NCI-H1105 treated with DMSO at 0.1 percent for 48 hours (cell line): ENCODE measurements at places on chromosomes 4 and X.

GRCh38 chrX:82816001-82816400, 692.1 kb upstream of the POU3F4 start:
- DNase-seq, result no peak

DNA sequence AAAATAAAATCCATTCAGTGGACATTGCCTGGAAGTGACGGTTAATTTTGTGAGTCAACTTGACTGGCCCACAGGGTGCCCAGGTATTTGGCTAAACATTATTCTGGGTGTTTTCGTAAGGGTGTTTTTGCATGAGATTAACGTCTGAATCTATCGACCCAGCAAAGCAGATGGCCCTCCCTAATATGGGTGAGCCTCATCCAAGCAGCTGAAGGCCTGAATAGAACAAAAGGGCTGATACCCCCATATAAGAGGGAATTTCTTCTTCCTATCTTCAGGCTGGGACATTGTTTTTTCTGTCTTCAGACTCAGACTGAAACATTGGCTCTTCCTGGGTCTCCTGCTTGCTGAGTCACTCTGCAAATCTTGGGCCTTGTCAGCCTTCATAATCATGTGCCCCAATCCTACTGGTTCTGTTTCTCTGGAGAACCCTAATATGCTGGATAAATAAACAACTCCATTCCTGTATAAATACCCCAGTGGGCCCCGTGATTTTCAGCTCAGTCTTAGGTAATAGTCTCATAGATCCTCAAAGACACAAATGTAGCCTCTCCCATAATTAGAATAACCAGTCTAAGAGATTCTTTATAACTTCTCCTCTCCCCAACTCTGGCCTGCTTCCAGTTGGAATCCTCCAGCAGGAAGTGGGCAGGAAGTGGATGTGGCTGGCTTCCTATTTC, 33.1 kb upstream of the DDX3X start:
- DNase-seq, result no peak

- DNase-seq, result no peak
Observed at GRCh38 chr4:20625426-20625825, 74.8 kb upstream of the PACRGL start.

- no peak for DNase-seq
Observed at GRCh38 chrX:130728208-130728607, 174.8 kb downstream of the ENOX2 start.

DNA sequence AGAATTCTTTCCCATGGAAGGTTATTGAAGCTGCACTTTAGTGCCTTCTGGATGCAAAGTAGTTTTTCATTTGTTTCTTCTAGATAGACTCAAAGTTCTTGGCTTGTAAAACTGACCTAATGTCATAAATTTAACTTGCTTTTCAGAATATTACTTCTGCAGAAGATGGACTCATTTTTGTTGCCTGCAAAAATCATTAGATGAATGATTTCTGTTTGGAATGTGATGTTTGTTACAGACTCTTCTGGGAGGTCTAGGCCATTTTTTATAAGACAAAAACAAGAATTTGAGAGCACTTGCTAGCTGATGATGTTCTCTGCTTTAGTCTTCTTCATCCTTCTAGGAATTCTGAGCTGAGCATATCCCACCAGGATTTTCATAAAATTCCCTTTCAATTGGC, 308.6 kb upstream of the GIMD1 start:
- no peak for DNase-seq

DNA sequence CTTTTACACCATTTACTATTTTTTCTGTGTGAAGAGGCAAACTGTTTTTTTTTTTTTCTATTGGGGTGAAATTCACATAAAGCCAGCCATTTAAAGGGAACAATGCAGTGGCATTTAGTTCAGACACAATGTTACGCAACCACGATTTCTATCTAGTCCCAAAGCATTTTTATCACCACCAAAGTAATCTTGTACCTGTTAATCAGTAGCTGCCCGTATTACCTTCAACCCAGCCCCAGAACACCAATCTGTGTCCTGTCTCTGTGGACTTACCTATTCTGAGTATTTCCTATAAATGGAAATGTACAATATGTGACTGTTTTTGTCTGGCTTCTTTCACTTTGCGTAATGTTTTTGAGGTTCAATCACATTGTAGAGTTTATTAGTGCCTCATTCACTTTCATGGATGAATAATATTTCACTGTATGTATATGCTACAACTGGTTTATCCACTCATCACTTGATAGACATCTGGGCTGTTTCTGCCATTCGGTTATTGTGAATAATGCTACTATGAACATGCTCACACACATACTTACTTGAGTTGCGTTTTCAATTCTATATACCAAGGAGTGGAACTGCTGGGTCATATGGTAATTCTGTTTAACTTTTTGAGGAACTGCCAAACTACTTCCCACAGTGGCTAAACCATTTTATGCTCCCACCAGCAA, 116.2 kb downstream of the CDS1 start:
- DNase-seq, result no peak

- DNase-seq, result peak; percentile 47
Observed at GRCh38 chr4:146661367-146661766, 22.7 kb downstream of the POU4F2 start.

GRCh38 chr4:153729895-153730294, 29.9 kb downstream of the RNF175 start:
- DNase-seq, result no peak

DNA sequence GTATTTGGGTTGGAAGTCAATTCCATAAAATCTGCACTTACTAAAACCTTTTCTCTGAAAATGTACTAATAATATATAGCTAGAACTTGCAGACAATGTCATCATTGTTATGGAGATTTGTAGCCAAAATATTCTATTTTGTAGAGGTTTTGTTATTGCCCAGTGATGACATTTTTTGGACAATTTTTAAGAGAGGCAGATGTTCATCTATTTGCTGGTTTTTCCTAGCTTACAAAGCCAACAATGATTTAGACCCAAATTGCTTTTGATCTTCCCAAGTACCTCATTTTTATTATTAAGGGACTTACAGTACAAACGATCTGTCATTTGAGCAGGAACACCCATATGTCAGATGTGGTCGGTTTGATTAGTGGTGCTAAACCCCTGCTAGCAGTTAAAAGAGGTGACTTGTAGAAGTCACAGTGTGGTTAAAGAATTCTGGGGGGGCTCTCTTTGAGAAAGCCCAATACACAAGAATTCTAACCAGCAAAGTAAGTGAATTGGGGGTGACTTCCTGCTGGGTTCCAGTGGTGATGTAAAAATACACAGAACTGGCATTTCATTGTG, 136.2 kb downstream of the KIT start:
- no peak for DNase-seq

DNA sequence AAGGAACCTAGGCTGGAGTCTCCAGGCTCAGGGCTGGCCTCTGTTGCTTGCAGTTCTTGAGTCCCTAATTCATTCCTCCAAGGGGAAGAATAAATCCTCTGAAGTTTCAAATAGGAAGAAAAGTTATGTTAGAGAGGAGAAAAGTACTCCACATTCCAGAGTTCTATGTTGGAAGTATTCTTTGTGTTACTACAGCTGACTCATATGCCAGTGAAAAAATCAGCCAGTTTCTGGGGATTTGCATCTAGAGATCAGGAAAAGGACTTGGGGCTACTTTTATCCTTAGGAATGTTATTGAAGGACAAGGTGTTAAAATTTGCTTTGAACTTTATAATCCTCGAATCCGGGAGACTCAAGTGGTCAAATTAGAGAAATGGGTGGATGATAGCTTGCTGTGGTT, 11.7 kb upstream of the NUDT9 start:
- DNase-seq, result no peak

DNA sequence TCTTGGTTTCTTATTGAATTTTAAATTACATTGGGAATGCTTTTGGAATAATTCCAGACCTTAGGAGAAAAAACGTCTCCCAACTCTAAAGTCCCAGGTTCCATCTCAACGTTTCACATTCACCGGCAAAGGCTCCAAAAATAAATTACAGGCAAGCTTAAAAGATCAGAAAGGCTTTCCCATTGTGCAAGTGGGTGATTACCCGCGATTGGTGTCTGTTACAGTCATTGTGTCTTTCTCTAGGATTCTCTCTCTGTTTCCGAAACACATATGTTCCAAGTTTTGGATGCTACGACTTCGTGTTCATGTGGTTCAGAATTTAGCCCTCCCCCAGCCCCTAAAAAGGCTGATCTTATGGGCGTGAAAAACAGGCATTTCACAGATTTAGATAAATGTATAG, 41.8 kb downstream of the PALLD start:
- no peak for DNase-seq

GRCh38 chr4:143358923-143359643, 22.4 kb downstream of the GAB1 start:
- DNase-seq, result no peak

GRCh38 chr4:98505992-98506391, 152.4 kb downstream of the TSPAN5 start:
- no peak for DNase-seq

DNA sequence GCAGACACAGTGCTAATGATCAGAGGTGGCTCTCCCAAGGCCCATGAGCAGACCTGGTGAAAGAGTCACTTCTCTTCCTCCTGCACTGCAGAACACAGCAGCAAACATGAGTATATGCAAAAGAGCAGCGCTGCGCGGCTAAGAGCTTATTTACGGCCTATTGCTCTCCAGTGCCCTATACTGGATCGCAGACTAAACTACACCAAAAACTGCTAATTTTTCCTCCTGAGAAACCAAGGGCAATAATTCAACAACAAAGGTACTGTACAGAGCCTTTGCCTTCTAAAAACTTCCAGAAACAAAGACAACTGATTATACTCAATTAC, 702.5 kb downstream of the ARAP2 start:
- DNase-seq, result no peak

- DNase-seq, result no peak
Observed at GRCh38 chr4:33349376-33349775, 2629.2 kb downstream of the PCDH7 start.

DNA sequence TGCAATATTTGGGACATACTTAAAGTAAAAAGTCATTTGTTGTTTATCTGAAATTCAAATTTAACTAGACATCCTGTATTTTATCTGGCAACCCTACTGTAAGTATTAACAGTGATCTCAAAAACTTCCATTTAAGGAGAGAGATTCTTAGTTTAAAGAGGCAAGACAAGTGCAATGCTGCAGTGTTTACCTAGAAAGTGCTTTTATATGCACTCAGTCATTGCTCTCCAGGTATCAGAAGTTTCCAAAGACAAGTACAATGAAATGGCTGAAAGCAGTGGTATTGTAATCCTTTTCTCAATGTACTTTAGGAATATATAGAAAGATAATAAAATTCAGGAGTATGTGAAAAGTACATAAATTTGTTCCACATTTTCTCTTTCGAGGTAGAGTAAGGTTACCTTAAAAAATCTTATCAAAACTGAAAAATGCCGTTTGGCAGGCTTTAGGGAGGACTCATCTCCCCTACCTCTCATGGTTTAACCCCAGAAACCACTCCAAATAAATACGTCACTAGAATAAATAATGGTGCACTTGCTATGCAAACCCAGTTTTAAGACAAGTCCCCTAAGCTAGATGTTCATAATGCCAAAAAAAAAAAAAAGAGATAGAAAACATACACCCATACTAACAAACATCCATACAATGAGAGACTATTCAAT, 45.7 kb downstream of the ELF2 start:
- DNase-seq, result no peak

DNA sequence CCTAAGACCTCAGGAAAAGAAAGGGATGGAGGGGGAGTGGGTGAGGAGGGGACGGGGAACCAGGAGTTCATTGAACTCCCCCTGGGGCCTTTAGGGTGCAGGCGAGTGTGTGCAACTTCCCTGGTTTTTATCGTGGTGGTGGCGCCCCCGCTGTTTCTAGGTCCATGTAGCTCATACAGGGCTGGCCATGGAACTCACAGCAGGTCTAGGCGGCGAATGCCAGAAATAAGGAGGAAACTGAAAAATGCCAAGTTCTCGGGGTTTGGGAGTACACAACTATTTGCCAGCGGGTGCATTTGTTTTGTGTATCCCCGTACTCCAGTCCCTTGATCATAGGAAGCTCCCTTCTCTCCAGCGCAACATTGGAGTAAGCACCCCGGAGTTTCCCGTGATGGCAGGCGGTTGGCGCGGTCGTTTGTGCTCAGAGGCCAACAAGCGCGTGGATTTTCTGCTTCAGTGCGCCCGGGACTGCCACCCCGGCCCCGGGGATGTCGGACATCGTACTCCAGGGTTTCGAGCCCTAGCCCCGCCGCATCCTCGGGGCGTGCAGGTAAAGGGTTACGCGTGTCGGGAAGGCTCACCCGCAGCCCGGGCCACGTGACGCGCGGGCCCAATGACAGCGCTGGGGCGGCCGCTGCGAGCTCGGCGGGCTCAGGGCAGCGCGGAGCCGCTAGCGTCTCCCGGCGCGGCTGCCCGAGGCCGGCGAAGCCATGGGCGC, 208.9 kb downstream of the NWD2 start:
- peak; percentile 37 for DNase-seq

GRCh38 chr4:144831971-144832370, 186.0 kb downstream of the HHIP start:
- DNase-seq, result peak; percentile 39

DNA sequence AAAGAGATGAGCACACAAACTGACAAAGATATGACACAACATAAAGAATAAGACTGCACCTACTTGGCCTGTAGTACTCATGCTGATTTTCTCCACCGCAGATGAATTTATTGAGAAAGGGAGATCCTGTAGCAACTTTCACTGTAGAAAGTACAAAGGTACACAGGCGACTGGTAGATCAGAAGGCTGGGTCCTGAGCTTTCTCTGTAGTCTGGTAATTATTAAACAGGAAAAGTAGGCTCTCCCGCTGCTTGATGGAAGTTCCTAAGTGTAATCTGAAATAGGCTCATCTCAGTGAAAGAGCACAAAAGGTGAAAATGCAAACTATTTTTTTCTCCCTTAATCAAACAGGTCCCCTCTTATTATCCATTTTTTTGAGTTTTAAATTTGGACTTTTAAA, at the start of gene ADH6:
Gene ADH6, minus strand, starts transcription at position 175 of the 400 bp plus-strand sequence. Its CDS starts 94 bp downstream, at position 81.
- DNase-seq, result no peak

- DNase-seq, result no peak
Observed at GRCh38 chrX:23380581-23380980, 45.9 kb downstream of the PTCHD1 start.

GRCh38 chr4:165678936-165679325, 194.1 kb upstream of the TLL1 start:
- no peak for DNase-seq

DNA sequence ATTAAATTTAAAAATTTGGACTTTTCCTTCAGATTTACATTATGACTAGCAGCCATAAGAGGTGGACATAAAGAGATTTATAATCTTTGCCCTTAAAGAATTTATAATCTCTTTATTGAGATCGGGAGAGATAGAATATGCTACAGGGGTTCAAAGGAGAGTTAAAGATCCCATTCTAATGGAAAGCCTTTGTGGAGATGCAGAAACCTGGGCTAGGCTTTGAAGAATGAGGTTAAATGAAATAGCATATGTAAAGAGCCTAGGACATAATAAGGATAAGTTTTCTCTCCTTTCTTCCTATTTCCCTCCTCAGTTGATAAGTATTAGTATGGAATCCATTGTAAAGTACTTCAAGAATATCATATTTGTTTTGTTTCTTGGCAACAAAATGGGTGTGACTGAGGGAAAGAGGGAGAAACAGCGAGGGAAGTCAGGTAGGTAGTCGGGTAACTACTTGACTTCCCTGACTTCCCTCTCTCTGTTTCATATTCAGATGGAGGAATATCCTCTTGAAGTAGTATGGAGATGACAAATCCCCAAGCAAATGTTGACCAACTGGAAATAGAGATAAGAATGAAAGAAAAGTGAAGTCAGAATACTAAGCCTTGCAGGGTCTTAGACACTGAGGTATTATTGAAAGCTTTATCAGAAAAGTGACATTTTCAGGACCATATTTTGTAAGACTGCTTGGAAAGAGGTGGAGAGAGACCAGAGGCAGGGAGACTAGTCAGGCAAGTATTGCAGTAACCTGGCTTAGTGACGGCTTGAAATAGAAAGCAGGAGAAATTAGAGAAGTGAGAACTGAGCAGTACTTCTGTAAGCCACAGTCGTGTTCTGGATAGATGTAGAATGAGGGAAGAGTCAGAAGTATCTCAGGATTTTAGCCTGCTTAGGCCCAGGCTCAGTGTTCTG, 82.9 kb downstream of the PDLIM5 start:
- no peak for DNase-seq
